Forelimb muscle (tissue), 1 donor: ENCODE measurements at places on chromosomes 11 and 22.

DNA sequence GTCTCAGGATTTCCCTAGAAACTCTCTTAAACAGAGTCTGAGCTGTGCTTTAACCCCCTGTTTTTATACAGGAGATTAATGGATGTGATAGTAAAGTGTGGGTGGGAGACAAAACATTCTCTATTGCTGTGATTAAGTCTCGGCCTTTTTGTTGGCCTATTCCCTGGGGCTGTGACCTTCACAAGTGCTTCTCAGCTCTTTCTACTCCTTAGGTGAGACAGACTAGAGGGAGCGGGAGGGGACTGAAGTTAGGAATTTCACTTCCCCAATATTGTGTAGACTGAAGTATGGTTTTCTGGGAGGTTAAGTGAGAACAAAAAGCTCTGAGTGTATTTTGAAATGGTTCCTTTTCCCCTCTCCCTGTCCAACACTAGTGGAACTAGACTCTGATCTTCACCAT is 29.8 kb upstream of the OR8B8 start:
- no peak for DNase-seq

DNA sequence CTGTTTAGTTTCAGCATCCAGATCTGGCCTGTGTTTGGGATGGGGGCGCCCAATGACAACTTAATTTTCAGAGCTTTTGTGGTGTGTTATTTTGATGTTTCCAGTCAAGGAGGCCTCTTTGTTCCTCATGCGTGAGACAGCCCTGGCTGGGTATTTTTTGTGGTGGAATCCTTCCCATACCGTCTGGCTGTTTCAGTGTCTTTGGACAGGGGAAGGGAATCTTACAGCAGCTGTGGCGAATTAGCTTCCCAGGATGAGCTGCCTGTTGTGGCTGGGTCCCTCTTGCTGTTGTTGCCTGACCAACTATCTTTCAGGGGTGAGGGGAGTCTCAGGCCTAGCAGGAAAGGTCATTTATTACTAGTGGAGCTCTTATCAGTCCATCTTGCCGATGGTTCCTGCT is 138.8 kb downstream of the ARHGAP20 start:
- no peak for DNase-seq

DNA sequence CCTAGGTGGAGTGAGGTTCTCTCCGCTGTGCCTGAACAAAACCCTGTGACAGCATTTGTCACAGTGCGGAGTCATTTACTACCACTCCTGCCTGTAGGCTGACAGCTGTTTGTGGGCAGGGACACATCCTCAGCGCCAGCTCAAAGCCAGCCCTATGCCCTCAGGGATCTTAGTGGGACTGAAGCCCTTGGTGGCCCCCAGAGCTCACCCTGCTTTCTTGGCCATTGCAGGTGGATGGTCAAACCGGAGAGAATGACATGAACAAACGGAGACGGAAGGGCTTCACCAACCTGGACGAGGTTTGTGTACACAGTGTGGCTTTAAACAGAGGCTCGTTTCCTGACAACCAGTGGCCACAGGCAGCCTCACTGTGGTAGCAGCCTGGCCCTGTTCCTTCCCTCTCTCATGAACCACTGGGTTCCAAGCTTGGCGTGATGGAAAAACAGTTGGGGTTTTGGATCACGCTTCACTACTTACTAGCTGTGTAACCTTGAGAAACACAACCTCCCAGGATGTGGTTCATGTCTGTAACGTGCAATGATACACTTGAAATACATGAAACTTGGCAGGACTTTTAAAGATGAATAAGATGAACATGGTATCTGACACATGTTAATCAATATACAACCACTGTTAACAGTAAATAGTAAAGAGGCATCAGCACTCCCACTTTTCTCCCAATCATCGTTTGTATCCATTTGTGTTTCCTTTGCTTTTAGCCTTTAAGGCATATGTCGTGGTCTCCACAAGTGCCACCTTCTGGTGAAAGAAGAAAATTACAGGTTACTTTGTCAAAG is 125.8 kb downstream of the MICAL2 start:
- DNase-seq: no peak

DNA sequence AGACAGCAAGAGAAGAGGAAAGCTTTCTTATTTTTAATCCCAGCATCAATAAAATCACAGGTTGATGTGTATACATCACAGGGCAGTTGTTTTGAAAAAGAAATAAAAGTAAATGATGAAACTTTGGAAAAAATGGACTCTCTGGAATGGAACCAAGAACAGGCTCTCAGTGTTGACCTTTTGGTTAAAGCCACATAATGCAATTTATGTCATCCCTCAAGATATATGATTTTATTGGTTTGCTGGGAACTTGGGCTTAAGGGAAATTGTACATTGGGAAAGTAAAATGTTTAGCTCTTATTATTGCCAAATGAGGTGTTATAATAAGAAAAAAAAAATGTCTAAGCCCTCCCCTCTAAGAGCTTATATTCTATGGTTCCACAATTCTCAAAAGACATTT is 139.8 kb upstream of the MTNR1B start:
- no peak for DNase-seq

DNA sequence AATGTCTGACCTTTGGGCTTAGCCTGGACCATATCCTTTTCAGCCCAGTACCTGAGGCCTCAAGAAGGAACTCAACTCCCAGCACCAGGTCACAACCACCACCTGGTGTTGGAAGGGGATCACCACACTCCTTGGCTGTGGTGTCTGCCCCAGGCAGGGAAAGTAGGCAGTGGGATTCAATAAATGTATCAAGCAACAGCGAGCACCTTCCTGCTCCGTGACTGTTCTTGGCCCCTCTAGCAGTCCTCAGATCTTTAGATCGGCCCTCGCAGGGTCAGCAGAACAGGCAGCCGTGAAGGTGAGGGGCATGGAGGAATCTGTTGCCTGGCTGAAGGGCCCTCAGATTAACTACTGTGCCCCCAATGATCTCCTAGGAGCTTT is 15.9 kb downstream of the ARFGAP2 start:
- DNase-seq: no peak

DNA sequence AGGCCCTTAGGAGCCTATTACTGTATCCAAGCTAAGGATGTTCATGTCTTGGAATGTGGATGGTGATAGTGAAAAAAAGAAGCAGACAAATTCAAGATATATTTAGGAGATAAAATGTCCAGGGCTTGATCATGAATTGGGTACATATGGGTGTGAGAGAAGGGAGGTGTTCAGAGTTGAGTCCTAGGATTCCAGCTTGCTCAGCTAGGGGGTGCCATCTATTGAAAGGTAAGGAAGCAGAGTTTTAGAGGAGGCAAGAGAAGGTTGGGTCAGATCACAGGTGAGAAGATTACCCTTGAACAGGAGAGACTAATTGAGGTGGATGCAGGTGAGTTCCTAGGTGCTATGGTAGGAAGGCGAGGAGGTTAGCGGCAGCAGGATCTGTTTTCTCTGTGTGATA is 60.5 kb downstream of the GRAMD1B start:
- no peak for DNase-seq

DNA sequence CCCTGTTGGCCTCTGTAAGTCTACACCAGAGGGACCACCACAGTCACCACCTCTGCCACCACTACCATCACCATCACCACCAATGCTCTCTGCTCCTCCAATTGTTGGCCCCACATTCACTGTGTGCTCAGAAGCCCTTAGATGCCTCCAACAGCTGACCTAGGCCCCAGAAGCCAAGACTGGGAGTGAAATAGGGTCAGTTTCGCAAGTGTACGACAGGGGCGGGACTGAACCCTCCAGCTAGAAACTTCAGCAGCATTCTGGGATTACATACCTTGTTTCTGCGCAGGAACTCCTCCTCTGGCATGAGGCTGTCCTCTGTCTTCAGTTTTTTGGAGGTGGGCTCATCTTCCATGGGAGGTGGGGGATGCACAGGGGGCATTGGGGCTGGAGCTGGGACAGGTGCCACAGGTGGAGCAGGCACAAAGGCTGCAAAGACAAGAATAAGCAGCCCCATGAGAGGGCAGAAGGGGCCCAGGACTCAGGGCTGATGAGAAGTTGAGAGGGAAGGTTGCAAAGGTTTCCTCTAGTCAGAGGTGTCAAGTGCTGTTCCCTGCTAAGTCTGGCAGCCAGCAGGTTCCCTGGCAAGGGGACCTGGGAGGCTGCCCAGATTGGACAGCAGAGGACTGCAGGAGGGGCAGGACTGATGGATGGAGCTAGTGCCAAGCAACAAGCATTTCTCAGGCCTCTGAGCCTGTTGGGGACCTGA is 10.2 kb upstream of the TBC1D10A start:
- no peak for DNase-seq

GRCh38 chr11:105969756-105970155 is 52.3 kb downstream of the MSANTD4 start:
- DNase-seq: no peak

- no peak for DNase-seq
Observed at GRCh38 chr11:65210361-65210731, 28.6 kb downstream of the CAPN1 start.

DNA sequence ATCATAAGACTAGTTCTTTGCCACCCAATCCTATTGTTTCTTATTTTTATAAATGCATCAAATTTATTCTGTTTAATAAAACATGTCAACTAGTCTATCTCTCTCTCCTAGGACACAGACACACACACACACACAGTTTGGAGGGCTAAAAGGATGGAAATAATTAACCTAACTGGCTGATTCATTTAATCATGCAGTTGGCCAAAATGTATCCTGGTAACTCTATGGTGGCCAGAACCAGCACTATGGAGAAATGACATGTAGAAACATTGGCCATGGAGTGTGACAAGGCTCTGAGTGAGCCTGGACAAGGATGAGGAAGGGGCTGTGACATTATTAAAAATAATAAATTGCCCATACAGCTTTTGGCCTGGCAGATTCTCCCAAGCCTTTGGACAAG is 64.1 kb downstream of the CLPB start:
- DNase-seq: no peak

GRCh38 chr11:6755303-6755952 is 16.3 kb downstream of the OR2AG2 start:
- DNase-seq: no peak

DNA sequence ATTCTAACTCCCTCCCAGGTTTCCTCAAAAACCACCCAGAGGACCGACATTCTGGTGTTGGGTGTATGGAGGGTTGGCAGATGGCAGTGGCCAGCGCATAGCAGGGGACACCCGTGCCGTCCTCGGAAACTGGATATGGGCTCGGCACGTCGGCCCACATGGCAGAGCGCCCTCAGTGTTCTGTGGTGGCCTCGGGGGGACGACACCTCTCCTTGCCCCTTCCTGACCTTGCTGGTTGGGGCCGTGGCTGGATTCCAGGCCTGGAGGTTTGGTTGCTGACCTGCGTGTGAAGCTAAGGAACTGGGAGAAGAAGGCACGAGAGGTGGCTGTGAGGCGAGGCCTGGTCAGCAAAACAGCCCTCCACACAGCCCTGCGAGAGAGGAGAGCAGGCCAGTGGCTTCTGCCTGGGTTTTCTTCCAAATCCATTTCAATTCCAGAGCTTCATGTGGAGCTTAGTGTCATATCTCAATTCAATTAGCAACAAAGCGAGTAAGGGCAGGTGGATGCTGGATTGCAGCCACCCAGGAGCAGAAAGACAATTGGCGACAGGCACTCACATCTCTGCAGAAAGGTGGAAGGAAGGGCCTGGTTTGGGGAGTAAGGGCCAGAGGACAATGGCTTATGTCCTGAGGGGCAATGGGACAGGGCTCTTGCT is 478.4 kb downstream of the BRD1 start:
- no peak for DNase-seq

GRCh38 chr22:19164425-19164824 is 14.1 kb downstream of the SLC25A1 start:
- DNase-seq: no peak

GRCh38 chr11:62556875-62557631 is 10.4 kb upstream of the AHNAK start:
- DNase-seq: no peak

DNA sequence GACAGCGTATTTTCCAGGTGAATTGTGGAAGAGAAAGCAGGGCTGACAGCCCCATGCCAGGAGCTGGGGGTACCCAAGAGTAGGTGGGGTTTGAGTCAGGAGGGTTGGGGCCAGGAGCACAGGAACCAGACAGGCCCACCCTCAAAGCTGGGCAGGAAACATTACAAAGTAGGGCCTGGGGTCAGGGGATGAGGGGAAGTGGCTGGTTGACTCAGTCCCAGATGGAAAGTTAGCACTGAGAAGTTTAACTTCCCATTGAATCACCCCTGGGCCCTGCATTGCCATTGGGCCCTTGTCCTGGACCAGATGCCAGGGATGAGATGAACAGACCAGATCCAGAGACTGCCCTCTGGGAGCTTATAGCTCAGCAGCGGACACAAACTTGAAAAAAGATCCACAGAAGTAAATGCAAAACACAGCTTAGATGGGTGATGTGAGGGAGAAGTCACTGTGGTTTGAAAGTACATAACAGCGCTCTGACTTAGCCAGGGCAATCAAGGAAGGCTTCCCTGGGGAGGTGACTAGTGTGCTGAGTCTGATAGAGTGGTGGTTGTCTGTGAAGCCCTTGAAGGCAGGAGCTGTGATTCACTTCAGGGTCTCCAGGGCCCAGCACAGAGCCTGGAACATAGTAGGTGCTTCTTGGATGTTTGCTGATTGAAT is 2.2 kb downstream of the MAFF start:
- DNase-seq: no peak

DNA sequence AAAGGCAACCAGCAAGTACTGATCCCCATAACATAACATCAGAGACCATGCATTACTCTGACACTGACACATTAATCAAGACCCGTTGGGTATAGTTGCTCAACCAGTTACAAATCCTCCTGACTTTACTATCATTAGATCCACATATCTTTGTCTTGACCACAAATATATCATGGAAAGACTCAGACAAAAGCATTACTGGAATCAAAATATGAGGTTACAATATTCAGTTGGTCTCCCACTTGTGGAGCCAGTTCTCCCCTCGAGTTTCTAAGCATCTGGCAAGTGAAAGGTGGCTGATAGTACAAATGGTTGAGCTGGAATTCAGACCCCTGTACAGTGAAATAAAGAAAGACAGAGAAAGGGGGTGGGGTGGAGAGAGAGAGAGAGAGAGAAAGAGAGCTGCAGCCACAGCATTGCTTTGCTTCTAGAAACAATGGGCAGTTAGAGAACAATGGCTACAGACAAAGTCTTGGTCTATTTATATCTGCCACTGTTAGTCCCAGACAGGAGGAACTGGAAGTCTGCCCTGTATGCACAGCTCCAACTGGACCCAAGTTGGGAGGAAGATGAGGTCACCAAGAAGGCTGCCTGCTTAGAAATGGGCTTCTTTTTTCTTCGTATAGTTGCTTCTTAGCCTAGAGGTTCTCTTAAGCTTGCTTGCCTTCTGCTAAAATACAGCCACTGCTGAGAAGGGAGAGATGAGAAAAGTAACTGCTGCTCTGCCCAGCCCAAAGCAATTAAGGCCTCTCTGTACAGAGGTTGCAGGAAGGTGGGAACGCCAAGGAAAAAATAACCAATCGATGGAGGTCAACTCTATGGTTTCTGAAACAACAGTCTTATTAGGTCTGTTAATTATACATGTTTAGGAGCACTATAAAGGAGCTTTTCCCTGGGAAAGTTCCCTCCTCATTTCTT is 85.5 kb downstream of the ETS1 start:
- no peak for DNase-seq

- DNase-seq: no peak
Observed at GRCh38 chr11:84319863-84320262, 1033.7 kb upstream of the CCDC90B start.

- no peak for DNase-seq
Observed at GRCh38 chr11:133343951-133344350, 188.3 kb downstream of the OPCML start.

- DNase-seq: no peak
Observed at GRCh38 chr11:9753021-9753420, 89.1 kb downstream of the SWAP70 start.
